ENCODE measurements at places on chromosomes 1 and 21. TPM values are rescaled to one million over a fixed set of nuclear protein-coding genes. Genes with fewer than 3 reads are reported as not detected.

Gene ENTREP3
- total RNA-seq: 13.2 TPM

Gene RAVER2
- 11.8 TPM for total RNA-seq

Gene TRIM63
- total RNA-seq: 0.14 TPM

Gene PLXNA2
- total RNA-seq: 6.9 TPM

Gene CELA2B
- not detected for total RNA-seq

Gene MMEL1
- total RNA-seq: not detected

Gene PLA2G2F
- total RNA-seq: 9.2 TPM

Gene ZNF697
- total RNA-seq: 22.4 TPM

Gene FAM177B
- total RNA-seq: not detected

Gene FMO5
- 0.38 TPM for total RNA-seq

Gene TMPRSS3
- total RNA-seq: 4.1 TPM

Gene RNU1-2
- under 0.01 TPM for total RNA-seq

Gene TOMM20
- total RNA-seq: 139 TPM

Gene PDPN
- 12.2 TPM for total RNA-seq

Gene CD34
- 0.41 TPM for total RNA-seq

Gene LORICRIN
- not detected for total RNA-seq

Gene LAX1
- not detected for total RNA-seq

Gene PGBD5
- 54.0 TPM for total RNA-seq

Gene CNST
- 12.6 TPM for total RNA-seq

Gene CD1E
- not detected for total RNA-seq

Gene TBX19
- total RNA-seq: 2.9 TPM

Gene IGSF9
- total RNA-seq: 1.9 TPM

Gene TPRG1L
- total RNA-seq: 41.7 TPM

Gene CLCNKA
- total RNA-seq: not detected

Gene SLFNL1
- total RNA-seq: 0.41 TPM

Gene HPDL
- 3.1 TPM for total RNA-seq

Gene ZSCAN20
- total RNA-seq: 7.1 TPM

Gene CCDC190
- not detected for total RNA-seq

Gene ADGRL4
- 21.8 TPM for total RNA-seq

Gene ARMH1
- 4.7 TPM for total RNA-seq

Gene CHD5
- 0.08 TPM for total RNA-seq

Gene HTR6
- total RNA-seq: not detected

Gene KCNQ4
- 3.4 TPM for total RNA-seq

Gene GRIK1
- total RNA-seq: not detected

Gene COL11A1
- total RNA-seq: 0.38 TPM

Gene EPHB2
- 143 TPM for total RNA-seq

Gene PDC
- total RNA-seq: not detected

Gene KCNA2
- total RNA-seq: not detected

Gene APCS
- total RNA-seq: not detected

Gene DDR2
- total RNA-seq: 3.8 TPM

Gene PTPRU
- 80.4 TPM for total RNA-seq

Gene SDF4
- total RNA-seq: 153 TPM

Gene MIXL1
- 0.67 TPM for total RNA-seq

Gene CHI3L1
- 1.5 TPM for total RNA-seq

Gene CLCNKB
- 1.6 TPM for total RNA-seq

All from kidney epithelial cell (primary cell).